ENCODE measurements at places on chromosomes 7 and 10. TPM values are rescaled to one million over a fixed set of nuclear protein-coding genes. Genes with fewer than 3 reads are reported as not detected.
A peak's percentile ranks its signal among the peaks of the same experiment; 100 is the strongest.

DNA sequence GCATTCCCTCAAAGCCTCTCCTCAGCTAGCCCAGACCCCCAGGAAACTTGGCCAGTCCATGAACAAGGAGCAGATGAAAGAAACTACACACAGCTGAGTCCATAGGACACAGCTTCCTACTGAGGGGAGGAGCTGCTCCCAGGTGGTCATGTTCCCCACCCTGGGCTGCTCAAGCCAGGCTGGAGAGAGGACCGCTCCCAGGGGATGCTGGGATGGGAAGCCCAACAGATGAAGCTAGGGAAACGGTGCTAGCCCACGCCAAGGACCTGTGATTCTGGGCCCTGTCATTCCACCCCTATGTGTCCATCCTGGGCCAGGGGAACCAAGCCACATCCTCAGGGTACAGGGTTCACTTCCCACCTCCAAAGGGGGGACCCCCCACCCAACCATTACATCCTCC is 19.0 kb downstream of the KCNH2 start:
- peaks cover 3% of the 10 kb centered on the region for H3K4me1 ChIP-seq
- no peak overlapping the region for H3K27ac ChIP-seq

DNA sequence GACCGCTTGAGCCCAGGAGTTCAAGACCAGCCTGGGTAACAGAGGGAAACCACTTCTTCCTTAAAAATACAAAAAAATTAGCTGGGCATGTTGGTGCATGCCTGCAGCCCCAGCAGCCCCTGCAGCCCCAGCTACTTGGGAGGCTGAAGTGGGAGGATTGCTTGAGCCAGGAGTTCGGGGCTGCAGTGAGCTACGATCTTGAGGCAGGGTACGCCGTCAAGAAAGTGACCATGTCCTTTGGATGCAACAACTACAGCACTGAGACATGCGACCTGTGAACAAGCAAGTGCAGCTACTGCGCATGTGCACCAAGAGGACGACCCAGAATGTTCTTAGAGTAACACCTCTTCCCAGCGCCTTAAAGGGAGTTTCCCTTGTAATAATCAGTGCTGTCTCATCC is 66.6 kb upstream of the ZNF479 start:
- H3K4me3 ChIP-seq: no peak overlapping the region

DNA sequence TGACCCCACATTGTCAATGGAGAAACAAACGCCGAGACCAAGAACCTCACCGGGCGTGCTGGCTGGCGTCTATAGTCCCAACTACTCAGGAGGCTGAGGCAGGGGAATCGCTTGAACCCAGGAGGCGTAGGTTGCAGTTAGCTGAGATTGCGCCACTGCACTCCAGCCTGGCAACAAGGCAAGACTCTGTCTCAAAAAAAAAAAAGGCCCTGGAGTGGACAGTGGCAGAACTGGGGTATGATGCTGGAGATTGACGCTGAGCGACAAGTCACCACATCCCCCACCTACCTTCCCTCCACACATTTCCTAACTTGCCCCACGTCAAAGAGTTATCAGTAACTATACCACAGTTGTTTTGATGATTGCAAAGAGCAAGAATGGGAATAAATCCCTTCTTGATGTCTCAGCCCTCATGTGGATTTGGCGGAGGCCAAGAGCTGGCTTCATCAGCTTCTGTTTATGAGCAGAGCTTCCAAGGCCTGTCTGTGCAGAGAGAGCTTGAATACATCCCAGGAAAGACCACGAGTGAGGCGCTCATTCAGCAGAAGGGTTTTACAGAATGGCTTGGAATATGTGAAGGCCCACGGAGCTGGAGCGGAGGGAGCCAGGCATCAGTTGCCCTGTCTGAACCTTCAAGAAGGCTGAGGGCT is 28.0 kb upstream of the TNS3 start:
- peak; percentile 83 for DNase-seq
- no peaks in the 10 kb centered on the region for H3K27me3 ChIP-seq
- no peak overlapping the region for H3K4me3 ChIP-seq
- peak overlapping the region; percentile 78 for H3K27ac ChIP-seq

GRCh38 chr10:11516431-11516746 is 95.1 kb downstream of the USP6NL start:
- no peaks in the 10 kb centered on the region for H3K4me1 ChIP-seq
- no peak overlapping the region for H3K4me3 ChIP-seq
- H3K27me3 ChIP-seq: no peaks in the 10 kb centered on the region
- H3K27ac ChIP-seq: no peak overlapping the region
- H3K36me3 ChIP-seq: no peaks in the 10 kb centered on the region

DNA sequence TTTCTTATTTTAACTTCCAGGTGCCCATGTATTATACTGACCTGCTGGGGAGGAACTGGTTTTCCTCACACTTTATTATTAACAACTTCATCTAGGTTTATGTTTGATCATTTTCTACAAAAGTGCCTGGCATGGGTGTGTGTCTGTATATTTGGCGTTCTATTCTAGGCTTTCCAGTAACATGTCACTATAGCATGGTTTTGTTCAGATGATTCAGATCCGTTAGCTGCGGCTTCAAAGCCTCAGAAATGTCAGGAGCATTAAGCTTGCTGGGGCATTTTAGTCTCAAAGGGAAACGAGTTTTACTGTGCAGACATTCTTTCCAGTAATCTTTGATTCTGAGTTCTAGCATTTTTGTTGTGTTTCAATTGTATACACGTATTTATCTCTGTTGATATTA is 2.3 kb downstream of the INPP5A start:
- H3K36me3 ChIP-seq: no peaks in the 10 kb centered on the region
- peak overlapping the region; percentile 61 for H3K27ac ChIP-seq
- peak overlapping the region; percentile 47 for H3K4me3 ChIP-seq
- H3K4me1 ChIP-seq: peaks cover 16% of the 10 kb centered on the region

DNA sequence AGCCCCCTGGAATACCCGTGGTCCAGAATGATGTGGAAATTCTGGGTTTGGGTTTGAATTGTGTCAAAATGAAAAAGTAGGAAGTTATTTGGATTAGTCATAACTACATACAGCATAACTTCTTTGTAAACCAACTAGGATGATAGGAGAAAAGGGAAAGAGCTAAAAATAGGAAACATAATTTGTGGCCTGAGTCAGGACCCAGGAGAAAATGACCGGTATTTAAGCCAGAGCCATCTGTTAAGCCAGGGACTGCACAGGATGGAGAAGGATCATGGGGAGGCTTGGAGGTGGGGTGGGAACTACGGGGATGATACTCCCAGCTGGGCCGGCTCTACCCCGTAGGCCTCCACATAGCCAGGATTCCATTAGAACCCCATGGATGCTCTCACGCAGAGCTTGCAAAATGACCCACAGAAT is 98.6 kb downstream of the MYOF start:
- peak; percentile 82 for DNase-seq
- H3K27me3 ChIP-seq: no peaks in the 10 kb centered on the region
- H3K4me1 ChIP-seq: peaks cover 42% of the 10 kb centered on the region
- peak overlapping the region; percentile 75 for H3K27ac ChIP-seq

- no peaks in the 10 kb centered on the region for H3K36me3 ChIP-seq
- H3K27me3 ChIP-seq: no peaks in the 10 kb centered on the region
Measured at GRCh38 chr10:20281579-20281978, 465.3 kb downstream of the PLXDC2 start.

DNA sequence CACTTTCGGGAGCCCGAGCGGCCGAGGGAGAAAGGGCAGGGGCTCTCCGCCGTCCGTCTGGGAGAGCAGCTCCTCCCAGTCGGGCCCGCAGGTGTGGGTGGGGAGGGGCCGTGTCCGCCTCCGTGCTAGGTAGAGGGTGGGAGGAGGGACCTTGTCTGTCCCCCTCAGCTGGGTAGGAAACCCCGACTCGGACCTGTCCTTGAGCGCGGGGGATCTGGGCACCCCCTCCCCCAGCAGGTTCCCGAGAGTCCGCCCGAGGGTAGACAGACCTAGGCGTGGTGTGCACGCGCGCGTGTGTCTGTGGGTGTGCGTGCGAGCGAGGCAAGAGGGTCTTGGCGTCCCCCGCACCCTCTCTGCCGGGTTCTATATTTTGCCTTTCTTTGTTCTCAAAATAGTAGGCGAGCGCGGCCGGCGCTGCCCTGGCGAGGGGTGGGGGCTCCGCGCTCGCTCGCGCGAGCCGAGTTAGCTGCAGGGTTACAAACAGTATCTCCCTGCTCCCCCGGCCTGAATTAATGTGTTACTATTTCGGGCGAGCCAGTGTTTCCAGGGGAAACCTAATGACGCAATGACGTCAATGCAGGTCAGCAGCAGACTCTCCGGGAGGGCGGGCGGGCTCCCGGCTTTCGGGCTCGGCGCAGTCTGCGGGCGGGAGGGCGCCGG is 73.9 kb upstream of the LEP start:
- no peaks in the 10 kb centered on the region for H3K36me3 ChIP-seq
- peak; percentile 72 for DNase-seq

- no peaks in the 10 kb centered on the region for H3K4me1 ChIP-seq
- H3K27me3 ChIP-seq: no peaks in the 10 kb centered on the region
- no peak overlapping the region for H3K4me3 ChIP-seq
Measured at GRCh38 chr10:19178675-19179074, 130.1 kb downstream of the MALRD1 start.

DNA sequence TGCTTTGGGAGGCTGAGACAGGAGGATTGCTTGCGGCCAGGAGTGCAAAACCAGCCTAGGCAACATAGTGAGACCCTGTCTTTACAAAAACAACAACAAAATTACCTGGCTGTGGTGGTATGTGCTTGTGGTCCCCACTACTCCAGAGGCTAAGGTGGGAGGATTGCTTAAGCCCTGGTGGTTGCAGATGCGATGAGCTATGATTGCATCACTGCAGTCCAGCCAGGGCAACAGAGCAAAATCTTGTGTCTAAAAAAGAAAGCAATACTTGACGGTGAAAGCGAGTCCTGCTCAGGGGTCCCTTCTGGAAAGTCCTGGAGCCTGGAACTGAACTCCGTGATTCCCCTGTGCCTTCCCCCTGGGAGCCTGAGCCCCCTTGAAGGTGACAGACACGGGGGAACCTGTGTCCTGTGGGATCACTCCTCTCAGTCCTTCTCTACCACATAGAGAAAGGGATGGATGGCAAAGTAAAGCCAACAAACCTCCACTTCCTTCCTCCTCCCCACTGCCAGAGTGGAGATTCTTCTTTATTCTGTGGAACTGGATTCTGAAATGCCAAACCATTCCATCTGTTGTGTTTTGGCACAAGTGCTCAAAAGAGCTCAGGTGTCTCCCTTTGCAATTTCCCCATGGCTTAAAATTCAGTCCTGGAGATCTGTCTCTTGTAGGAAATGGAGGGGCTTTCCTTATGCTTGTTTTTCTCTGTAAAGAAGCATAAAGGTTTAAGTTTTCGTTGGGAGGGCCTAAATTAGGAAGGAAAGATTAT is 50.6 kb downstream of the KIAA1217 start:
- H3K27ac ChIP-seq: no peak overlapping the region
- no peak overlapping the region for H3K4me3 ChIP-seq
- H3K4me1 ChIP-seq: no peaks in the 10 kb centered on the region
- H3K27me3 ChIP-seq: no peaks in the 10 kb centered on the region
- H3K36me3 ChIP-seq: no peaks in the 10 kb centered on the region
- DNase-seq: no peak

- H3K27ac ChIP-seq: no peak overlapping the region
- no peaks in the 10 kb centered on the region for H3K27me3 ChIP-seq
- no peaks in the 10 kb centered on the region for H3K36me3 ChIP-seq
- no peak overlapping the region for H3K4me3 ChIP-seq
- no peak for DNase-seq
Measured at GRCh38 chr7:5613607-5614006, 167.9 kb downstream of the RNF216 start.

DNA sequence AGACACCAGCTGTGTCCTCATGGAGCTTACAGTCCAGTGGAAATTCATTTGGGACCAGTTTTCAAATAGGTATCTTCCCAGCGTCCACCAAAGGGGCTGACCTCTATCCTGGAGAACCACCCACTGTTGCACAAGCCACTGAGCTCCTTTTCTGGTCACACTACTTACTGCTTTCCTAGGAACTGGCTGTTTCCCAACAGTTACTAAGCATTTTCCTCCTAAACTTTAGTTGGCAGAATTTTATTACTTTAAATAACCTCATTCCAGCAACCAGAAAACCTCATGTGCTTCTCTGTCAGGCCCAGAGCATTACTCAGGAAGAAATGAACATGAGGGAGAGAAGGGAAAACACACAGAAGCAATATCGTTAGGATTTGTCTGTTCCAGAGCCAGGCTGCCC is 183.1 kb downstream of the GPAM start:
- no peaks in the 10 kb centered on the region for H3K36me3 ChIP-seq
- no peak overlapping the region for H3K27ac ChIP-seq
- no peak overlapping the region for H3K4me3 ChIP-seq
- no peaks in the 10 kb centered on the region for H3K27me3 ChIP-seq
- no peak for DNase-seq

DNA sequence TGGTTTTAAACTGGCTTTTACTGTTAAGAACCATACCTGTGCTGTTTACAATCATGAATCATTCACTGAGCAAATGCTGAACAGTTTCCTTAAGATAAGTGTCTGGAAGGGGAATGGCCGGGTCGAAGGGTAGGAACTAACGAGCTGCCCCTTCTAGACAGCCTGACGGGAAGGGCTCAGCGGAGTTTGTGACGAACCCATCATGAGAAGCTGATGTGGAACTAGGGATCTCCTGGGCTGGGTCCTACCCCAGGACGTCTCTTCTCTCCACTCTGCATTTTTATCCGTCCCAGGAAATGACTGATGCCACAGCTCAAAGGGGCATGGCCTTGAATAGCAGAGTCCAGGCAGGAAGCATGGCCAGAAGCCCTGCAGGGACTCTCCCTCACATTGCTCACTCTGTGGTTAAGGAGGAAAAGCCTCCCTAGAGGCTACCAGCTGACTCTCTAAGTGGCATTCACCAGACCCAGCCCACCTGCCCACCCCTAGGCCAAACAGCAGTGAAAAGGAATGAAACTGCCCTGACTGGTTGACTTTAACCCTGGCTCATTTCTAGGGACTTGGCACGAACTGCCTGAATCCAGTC is 112.0 kb downstream of the PFKFB3 start:
- no peaks in the 10 kb centered on the region for H3K4me1 ChIP-seq
- no peaks in the 10 kb centered on the region for H3K36me3 ChIP-seq
- no peak overlapping the region for H3K27ac ChIP-seq
- no peak overlapping the region for H3K4me3 ChIP-seq
- H3K27me3 ChIP-seq: peaks cover 5% of the 10 kb centered on the region

DNA sequence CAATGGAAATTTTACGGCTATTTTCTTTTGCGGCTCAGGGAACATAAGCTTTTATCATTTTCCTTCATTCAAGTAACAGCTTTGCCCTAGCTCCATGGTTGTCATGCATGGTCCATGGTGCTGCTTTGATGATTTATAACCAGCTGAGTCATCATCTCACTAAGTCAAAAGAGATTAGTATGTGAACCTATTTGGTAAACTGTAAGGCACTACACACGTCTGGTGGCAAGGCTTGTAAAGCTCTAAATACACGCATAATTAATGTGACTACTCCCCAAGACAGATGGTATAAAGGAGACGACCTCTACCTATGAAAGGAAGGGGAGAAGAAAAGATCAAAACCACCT is 340.2 kb downstream of the KCNMA1 start:
- H3K4me1 ChIP-seq: peaks cover 8% of the 10 kb centered on the region
- peak; percentile 77 for DNase-seq

VSTM4 gene
- total RNA-seq: 4.4 TPM

STEAP2 gene
- 29.8 TPM for total RNA-seq

SPDYE9 gene
- not detected for total RNA-seq

SPDYE8 gene
- total RNA-seq: not detected

RBM33 gene
- total RNA-seq: 18.7 TPM

C7orf57 gene
- total RNA-seq: not detected

ZNF365 gene
- 5.8 TPM for total RNA-seq

SPDYE6 gene
- total RNA-seq: not detected

ADAM12 gene
- total RNA-seq: 33.9 TPM
